Stimulated activated CD4-positive, alpha-beta T cell treated with anti-CD3 and anti-CD28 coated beads, Interleukin-1b, Interleukin-23, amount 100 ng/mL, for 24 hours (primary cell): ENCODE measurements at places on chromosomes 13 and 19.

DNA sequence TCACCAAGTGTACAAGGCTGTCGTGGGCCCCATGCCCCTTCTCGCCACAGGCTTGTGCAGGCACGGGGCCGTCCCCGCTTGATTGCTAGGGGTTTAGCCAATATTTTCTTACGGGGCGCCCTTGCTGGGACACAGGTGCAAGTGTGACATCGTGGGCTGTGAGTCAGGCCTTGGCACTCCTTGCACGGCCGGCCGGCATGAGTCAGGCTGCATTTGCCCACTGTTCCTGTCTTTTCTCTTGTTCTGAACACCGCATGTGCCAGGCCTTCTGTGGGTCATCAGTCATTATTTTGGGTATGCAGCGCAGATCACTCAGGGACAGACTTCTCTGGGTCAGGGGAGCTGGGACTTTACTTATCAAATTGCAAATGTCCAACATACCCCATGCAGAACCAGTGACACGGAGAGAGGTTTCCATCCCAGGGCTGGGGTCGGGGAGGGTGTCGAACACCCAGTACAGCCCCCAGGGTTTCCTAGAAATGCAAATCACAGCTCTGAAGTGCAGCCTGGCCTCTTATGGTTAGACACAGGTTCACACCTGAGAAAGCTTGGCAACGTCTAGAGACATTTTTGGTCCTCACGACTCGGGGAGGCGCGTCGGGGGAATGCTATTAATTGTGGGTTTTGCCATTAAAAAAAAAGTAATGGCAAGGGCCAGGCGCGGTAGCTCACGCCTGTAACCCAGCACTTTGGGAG lies 22.5 kb upstream of the KLF2 start:
- DNase-seq = no peak

- DNase-seq = no peak
Observed at GRCh38 chr19:14156122-14156521, 19.7 kb upstream of the ASF1B start.

- no peak for DNase-seq
Observed at GRCh38 chr13:59016250-59016649, 1147.5 kb downstream of the DIAPH3 start.

DNA sequence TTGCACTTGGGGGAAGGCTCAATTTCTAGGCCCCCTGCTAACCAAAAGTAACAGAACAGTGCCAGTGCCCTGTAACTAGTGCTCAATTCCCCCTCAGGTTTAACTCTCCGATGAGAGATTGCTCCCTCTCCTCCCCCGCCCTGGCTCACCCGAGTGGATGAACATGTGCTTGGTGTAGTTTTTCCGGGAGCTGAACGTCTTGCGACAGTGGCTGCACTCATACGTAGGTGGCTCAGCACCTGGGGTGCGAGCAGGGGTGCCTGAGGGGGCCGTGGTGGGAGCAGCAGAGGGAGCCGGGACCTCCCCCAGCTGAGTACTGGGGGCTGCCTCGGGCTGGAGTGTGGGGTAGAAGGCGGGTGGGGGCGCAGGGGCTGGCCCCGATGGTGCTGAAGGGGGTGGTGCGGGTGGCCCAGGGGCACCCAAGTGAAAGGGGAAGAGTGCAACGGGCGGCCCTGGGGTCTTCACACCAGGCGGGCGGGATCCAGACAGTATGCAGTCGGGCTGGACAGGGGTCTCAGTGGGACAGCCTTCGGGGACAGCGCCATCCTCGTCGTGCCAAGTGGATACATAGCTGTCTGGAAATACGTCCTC lies 3.3 kb downstream of the ZBTB45 start:
- no peak for DNase-seq

DNA sequence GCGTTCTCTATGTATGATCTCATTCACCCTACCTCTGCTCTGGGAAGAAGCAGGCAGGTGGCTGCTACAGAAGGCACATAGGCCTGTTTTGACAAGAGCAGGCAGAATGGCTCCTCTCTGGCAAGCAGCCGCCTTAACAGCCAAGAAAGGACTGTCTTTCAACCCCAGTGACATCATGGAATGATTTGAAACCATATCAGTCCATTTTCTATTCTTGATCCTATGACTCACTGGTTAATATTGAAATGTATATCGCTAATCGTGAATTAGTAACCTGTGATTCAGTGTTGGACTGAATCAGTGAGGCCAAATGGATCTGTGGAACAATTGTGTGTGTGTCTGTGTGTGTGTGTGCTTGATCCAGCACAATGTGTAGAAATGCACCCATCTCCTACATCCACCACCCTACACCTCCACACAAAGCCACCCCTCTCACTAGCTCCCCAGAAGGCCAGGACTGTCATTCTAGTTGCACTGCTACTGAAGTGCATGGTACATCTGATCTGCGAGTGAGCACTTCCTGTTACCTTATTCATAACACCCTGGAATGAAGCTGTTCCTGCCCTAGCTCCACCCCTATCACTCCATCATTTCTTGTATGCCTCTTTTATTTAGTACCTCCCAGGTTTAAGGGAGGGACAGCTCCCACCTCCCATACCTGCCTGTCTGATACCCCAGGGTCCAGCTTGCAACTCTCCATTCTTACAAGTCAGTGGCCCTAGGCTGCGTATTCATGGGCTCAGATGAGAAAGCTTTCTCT lies 460.0 kb downstream of the FOXO1 start:
- DNase-seq = peak; percentile 36

DNA sequence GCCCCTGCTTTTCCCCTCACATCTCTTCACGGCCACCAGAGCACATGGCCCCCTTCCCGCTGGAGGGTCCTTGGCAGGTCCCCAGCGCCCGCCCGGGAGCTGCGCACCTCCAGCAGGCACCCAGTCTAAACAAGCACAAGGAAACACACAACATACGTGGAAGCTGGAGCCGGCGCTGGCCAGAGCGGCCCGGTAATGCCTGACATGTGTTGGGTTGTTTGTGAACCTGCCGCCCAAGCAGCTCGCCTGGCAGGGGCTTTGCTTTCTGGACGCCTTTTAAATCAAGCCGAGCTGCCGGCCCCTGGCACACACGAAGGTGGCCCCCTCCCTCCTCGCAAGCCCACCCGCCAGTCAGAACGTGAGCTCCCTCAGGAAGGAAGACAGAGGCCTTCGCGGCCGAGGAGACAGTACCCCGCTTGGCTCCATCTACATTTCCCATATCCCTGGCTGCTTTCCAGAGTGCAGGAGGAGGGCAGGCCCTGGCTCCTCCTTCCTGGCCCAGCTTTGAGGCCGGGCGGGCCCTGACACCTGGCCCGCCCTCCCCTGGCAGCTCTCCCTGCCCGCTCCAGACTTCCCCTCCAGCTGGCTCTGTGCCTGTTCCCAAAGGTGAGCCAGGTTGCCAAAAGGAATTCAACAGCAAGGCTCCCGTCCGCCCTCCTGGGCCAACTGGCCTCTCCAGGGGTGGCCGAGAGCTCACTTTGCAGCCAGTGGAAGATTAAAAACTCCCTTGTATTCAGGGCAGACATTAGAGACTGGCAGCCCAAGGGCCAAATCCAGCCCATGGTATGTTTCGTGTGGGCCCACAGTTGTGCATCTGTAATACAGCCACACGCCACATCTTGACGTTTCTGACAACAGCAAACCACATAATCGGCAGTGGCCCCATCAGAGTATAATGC lies 28.7 kb downstream of the COMP start:
- no peak for DNase-seq

DNA sequence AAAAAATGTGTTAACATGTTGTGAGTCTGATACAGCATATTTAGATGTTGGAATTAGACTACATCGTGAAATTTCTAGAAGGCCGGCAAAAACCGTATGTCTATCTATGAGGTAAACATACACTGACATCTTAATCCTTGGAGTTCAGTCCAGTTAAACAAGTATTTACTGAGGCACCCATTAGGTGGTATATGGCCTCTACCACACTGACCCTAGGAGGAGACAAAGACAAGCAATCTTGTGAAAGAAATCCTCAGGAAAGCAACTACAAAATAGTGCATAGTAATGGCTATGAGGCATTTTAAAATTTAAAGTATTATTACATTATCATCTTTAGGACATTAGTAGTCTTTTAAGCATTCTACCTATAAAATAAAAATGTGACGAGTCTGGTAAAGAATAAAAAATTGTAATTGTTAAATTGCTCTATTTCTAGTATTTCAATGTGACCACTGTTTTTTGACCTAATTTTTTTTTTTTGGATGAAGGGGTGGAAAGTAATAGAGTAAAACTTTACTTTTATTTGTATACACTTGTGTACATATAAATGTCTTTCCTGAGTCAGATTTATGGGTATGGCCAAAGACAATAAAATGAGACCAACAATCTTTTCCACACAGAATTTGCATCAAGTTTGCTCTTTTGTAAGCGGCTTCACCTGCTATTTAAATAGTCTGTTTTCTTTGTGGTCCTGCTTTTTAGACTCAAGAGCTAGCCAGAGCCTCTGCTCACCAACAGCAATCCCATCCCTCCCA lies 50.5 kb downstream of the KATNAL1 start:
- no peak for DNase-seq

GRCh38 chr19:48796298-48797083 lies 14.3 kb downstream of the BCAT2 start:
- no peak for DNase-seq

- DNase-seq = no peak
Observed at GRCh38 chr13:49388091-49388635, 55.7 kb downstream of the CAB39L start.

DNA sequence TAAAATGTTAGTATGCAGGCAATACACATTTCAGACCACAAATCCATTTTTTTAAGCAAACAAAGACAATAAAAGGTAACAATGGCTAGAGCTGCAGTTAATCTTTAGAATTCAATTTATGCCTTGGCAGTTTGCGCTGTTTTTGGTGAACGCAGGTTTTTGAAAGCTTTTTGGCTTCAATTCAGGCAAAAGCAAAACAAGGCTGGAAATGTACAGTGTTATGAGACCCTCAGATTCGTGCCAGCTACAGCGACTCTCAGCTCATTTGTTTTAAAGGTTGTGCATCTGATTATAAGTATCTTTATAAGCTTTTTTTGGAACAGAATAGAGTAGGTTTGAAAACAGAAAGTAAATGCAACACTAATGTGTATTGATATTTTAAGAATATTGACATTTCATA lies 63.6 kb upstream of the SOX1 start:
- DNase-seq = no peak

DNA sequence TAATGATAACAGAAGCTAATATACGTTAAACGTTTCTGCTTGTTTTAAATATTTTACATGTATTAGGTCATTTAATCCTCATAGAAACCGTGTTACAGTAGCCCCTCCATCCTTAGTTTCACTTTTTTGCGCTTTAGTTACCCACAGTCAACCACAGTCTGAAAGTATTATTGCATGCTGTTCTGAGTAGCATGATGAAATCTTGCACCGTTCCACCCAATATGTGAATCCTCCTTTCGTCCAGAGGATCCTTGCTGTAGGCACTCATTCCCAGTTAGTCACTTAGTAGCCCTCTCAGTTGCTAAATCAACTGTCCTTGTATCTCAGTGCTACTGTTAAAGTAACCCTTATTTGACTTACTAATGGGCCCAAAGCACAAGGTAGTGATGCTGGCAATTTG lies 257.8 kb downstream of the ENOX1 start:
- no peak for DNase-seq

DNA sequence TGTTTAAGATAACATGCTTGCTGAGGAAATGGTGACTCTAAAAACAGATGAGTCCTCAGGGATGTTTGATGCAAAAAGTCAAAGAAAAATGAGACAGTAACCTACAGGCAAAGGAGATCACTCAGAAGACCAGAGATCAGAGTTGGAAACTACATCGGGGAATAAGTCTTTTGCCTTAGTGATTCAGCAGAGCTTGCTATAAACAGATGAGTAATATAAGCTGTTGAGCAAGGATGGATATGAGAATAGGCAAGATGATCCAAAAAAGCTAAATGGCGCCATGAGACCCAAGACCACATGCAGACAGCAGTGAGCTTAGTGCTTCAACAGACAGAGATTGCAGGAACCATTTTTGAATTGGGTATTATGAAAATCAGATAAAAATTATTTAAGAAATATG lies 168.6 kb downstream of the POSTN start:
- DNase-seq = no peak

- no peak for DNase-seq
Observed at GRCh38 chr13:42354241-42355091, 82.5 kb downstream of the AKAP11 start.

DNA sequence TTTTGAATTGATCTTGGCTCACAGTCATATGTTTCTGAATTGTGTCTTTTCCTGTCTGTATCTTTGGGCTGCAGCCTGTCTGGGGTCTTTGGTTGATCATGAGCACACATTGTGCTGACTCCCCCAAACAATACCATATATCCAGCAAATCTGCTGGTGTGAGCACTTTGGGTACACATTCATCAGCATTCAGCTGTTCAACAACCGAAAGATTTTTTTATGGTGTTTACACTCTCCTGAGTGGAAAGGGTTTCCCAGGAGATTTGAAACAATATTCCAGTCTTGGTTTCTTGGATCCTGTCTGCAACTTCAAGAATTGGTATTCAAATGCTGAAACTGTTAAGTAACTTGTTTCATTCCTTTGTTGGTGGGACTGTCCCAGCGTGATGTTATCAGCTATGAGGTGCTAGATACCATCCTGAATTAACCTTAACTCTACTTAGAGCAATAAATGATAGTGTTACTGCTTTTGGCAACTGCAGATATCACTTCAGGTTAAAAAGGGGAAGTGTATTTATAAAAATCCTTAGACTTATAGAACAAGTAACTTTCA lies 78.4 kb upstream of the DIAPH3 start:
- DNase-seq = no peak

DNA sequence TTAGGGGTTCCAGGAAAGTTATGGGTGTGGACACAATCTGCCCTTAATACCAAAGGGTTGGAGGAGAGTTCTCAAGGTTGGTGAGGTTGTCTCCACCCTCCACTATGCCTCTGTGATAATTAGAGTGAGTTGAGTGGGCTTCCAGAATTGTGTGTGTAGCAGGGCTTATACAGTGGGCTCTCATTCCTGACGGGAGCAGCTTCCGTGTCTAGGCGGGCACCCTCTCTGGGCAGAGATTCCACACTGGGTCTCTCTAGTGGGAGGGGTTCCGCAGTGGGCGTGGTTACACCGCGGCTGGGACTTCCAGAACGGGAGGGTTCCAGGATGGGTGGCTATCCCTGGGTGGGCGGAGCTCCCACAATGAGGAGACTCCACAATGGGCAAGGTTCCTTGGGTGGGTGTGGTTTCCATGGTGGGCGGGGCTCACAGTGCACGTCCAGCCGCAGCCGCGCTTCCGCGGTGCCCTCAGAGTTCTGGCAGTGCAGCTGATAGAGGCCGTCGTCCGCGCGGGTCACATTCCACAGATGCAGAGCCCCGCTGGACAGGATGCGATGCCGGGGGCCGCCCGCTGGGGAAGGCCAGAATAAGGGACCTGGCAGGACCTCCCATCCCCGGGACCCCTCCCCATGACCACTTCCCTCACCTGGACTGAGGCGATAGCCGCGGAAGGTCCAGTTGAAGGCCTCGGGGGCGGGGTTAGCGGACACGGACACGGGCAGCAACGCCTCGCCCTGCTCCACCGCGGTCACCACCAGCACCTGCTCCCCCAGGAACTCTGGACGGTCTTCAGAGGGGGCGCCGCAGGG lies 8.4 kb downstream of the NPHS1 start:
- DNase-seq = no peak

DNA sequence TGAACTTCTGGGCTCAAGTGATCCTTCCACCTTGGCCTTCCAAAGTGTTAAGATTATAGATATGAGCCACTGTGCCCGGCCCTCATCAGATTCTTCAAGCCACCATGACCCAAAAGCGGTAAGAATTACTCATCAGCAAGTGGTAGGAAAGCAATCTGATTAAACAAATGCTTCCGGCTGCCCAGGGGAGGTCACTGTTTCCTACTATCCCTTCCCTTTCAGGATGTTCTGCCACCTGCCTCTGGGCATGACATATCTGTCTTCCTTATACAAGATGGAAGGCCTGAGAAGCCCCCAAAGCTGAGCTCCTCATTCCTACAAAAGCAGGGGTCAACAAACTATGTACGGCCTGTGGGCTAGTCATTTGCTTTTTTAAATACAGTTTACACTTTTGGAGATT lies 7.0 kb downstream of the ABHD8 start:
- DNase-seq = no peak
